Activated CD4-positive, alpha-beta T cell treated with anti-CD3 and anti-CD28 coated beads for 36 hours (primary cell): ENCODE measurements at places on chromosomes 4 and X. TPM values are rescaled to one million over a fixed set of nuclear protein-coding genes. Genes with fewer than 3 reads are reported as not detected.

The APOO gene
- 30.2 TPM for total RNA-seq

The TCP11X2 gene
- not detected for total RNA-seq

The TRAM1L1 gene
- not detected for total RNA-seq

The PKD2 gene
- total RNA-seq = 4.1 TPM

The CCKAR gene
- not detected for total RNA-seq

The PDZD11 gene
- 23.6 TPM for total RNA-seq

The DUX4 gene
- not detected for total RNA-seq

The CXorf38 gene
- total RNA-seq = 20.5 TPM

The ABRAXAS1 gene
- 22.6 TPM for total RNA-seq

The FGF13 gene
- not detected for total RNA-seq

The USP26 gene
- total RNA-seq = not detected

The QDPR gene
- 34.6 TPM for total RNA-seq

The PDE5A gene
- 0.47 TPM for total RNA-seq

The METTL14 gene
- total RNA-seq = 45.1 TPM

The AFP gene
- not detected for total RNA-seq

The GPR173 gene
- total RNA-seq = not detected

The PCDH18 gene
- total RNA-seq = not detected

The CYLC1 gene
- total RNA-seq = not detected

The GLRA2 gene
- not detected for total RNA-seq

The PAK3 gene
- total RNA-seq = 0.37 TPM

The PRKG2 gene
- 0.14 TPM for total RNA-seq

The PDLIM3 gene
- not detected for total RNA-seq

The RASGEF1B gene
- total RNA-seq = 3.4 TPM

The ADH7 gene
- total RNA-seq = not detected

The SLC2A9 gene
- 0.76 TPM for total RNA-seq

The ZCCHC18 gene
- total RNA-seq = 1.0 TPM

The SPANXB1 gene
- total RNA-seq = not detected

The COL4A6 gene
- not detected for total RNA-seq

The CT45A10 gene
- total RNA-seq = not detected

The STAP1 gene
- total RNA-seq = 10.0 TPM

The MAEA gene
- 38.9 TPM for total RNA-seq

The ZNF711 gene
- total RNA-seq = 0.90 TPM

The FAM149A gene
- 0.59 TPM for total RNA-seq

The MAGEB10 gene
- not detected for total RNA-seq

The INPP4B gene
- 66.6 TPM for total RNA-seq

The C4orf54 gene
- total RNA-seq = not detected

The TEC gene
- 4.3 TPM for total RNA-seq

The CXorf66 gene
- not detected for total RNA-seq

The VEGFC gene
- total RNA-seq = not detected

The SMARCA5 gene
- 69.8 TPM for total RNA-seq

The STBD1 gene
- total RNA-seq = 0.09 TPM

The KANTR gene
- 12.3 TPM for total RNA-seq

The GPC4 gene
- not detected for total RNA-seq

The SPANXN2 gene
- not detected for total RNA-seq

The RAB41 gene
- total RNA-seq = not detected

The AFF2 gene
- 2.2 TPM for total RNA-seq
